Caco-2 (cell line): ENCODE measurements at places on chromosomes 2 and 18. TPM values are rescaled to one million over a fixed set of nuclear protein-coding genes. Genes with fewer than 3 reads are reported as not detected.
A peak's percentile ranks its signal among the peaks of the same experiment; 100 is the strongest.

DNA sequence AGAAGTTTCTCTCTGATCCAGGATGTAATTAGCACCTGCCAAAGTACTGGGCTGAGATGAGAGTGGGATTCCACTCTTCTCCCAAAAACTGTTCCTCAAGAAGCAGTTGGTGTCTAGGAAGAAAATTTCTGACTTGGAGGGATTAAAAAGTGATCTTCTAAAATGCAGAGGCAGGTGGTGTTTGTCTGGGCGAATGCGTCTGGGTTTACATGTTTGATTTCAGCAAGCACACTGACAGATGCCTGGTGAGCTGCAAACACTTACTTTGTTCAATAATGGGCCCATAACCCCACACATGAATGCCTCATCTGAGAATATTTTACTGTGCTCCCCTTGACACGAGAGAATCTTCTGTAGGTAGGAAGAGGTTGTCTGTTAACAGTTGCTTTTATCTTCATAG lies 24.3 kb upstream of the KCNF1 start:
- DNase-seq, result no peak

- DNase-seq, result no peak
Observed at GRCh38 chr2:121887513-121888188, 132.2 kb downstream of the TSN start.

DNA sequence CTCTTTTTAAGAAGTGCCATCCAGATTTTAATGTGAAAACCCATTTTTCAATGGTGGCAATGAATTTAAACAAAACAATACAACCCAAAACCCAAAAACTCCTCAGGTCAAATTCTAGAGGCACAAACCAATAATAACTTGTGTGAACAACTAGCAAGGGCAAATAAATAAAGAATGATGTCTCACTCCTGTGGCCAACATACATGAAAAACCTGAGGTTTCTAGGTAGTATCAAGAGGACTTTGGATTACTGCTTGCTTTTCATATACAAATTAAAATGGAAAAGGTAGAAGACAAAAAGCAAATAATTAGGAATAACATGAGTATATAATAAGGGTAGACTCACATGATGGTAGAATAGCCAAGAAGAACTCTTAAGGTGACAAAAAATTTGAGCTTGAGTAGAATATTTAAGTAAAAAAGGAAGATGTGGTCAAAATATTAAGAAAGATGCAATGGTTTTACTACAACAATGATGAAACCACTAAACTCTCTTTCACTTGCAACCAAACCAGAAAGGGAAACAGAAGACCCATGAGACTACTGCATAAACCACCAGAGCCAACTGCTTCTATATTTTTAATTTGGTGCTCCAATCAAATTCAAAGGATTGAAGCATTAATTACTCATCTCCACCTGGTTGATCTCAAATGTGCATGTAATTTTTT lies 53.5 kb downstream of the DARS1 start:
- DNase-seq, result no peak

- peak; percentile 90 for DNase-seq
Observed at GRCh38 chr18:77088963-77089722, 43.4 kb downstream of the MBP start.

DNA sequence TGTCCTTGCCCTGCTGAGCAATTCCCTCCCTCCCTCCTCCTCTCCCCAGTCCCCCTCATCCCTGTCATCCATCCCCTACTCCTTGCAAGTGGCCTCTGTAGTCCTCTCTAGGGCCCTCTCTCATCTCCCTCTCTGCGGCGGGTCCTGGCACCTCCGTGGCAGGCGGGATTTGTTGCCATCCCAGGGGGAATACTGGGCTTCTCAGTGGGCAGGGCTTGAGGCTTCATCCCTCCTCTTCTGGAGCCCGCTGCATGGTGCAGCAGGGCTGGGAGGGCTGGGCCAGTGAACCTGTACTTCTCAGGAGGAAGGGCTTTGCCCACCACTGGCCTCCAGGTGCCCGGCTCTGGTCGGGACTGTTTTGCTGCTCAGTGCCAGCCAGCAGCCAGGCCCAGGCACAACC lies 216.2 kb downstream of the TFCP2L1 start:
- DNase-seq, result no peak

GRCh38 chr2:150859877-150860276 lies 372.4 kb upstream of the RND3 start:
- DNase-seq, result no peak

DNA sequence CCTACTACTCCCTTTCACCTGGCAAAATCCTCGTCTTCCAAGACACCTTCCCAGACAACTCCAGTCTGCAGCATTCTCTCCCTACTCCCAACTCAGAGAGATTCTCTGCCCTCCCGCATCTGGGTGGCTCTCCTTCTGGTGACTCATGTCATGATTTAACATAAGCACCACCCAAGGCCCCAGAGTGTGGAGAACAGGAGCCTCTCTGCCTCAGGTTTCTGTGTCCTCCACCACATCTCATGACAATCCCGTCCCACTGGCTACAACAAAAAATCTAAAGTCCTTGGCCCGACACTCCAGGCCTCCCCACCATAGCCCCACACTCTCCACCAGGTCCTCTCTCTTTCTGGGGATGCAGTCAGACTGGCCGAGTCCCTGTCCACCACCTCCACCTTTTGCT lies 197.1 kb downstream of the BCL11A start:
- DNase-seq, result no peak

DNA sequence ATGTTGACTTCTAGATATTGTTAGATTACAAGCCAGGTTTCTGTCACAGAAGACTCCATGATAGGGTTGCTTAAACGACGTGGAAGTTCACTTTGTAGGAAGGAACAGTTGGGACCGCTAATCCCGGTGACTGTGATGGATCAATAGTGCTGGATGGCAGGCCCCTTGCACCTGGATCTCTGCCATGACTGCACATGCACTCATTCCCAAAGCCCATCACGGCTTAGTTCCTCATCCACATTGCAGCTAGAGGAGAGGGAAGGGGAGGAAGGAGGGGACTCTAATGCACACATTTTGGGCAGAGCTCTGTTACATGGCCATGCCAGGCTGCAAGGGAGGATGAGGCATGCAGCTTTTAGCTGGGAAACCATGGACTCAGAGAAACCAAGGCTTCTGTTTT lies 773.7 kb upstream of the RAB6C start:
- DNase-seq, result no peak

DNA sequence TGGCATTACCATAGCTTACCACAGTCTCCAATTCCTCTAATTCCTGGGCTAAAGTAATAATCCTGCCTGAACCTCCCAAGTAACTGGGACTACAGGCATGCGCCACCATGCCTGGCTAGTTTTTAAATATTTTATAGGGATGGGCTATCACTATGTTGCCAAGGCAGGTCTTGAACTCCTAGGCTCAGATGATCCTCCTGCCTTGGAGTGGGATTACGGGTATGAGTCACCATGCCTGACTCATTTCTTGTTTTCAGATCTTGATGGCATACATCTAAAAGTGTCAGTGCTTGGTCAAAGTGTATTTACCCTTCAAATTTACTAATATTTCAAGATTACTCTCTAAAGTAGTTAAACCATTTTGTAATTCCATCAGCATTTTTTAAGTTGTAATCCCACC lies 9.4 kb upstream of the SOCS6 start:
- DNase-seq, result no peak

GRCh38 chr2:100107906-100108647 lies 34.3 kb downstream of the AFF3 start:
- DNase-seq, result no peak

GRCh38 chr18:56910967-56911366 lies 235.9 kb upstream of the BOD1L2 start:
- DNase-seq, result no peak

DNA sequence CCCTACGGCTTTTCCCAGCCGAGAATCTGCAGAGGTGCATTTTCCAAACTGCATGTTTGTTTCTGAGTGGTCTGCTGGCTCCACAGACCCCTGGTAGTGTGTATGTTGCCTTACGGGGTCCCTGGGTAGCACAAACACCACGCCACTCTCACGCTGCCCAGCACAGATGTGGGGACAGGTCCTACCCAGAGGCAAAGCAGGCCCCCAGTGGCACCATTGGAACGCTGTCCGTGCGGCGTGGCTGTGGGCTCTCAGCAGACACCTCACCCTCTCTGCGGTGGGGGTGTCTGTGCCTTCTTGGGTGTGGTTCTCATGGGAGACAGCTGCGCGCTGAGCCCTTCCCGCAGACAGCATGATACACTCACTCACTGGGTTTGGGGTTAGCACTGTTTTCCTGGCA lies 137.4 kb downstream of the NFATC1 start:
- DNase-seq, result no peak

DNA sequence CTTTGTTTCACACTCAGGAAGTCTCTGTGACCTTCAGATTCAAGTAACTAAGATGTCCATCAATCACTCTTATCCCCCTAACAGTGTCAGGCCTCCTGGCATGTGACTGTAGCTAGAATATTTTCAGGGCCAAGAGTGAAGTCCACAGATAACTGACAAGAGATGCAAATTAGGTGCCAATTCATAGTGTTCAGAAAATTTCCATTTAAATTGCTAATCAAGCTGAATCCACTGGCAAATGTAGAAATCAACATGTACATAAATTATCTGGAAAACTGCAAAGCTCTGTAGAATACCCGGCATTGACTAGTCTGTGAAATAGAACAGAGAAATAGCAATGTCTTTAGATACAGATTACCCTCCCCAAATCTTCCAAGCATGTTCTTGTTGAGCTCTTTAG lies 38.6 kb upstream of the ARL4C start:
- DNase-seq, result no peak

DNA sequence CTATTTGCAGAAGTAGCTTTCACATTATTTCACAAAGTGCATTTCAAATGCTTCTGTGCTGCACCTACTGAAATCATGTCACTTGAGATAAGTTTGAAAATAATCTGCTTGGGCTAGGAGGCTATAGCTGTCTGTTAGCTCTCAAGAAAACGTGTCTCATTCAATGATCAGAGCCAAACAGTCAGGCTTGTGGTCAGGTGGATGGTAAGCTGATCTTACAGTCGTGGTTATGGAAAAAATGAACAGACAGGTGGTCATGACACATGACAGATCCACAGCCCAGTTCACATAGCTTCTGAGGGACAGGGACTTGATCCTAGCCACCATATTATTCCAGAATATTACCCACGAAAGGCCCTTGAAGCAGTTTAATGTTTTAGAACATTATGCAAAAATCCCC lies 26.5 kb upstream of the RFX8 start:
- DNase-seq, result no peak

MAPRE3 gene
- 4.9 and 5.7 TPM in 2 replicates for total RNA-seq

ARHGEF33 gene
- total RNA-seq, result 0.26 TPM in 1 of 2 replicates, not detected in the other

NYAP2 gene
- total RNA-seq, result 0.07 and 0.11 TPM in 2 replicates

AKAIN1 gene
- total RNA-seq, result not detected in 2 replicates

ARHGAP15 gene
- total RNA-seq, result not detected in 2 replicates

DNAJB2 gene
- total RNA-seq, result 60.6 and 61.2 TPM in 2 replicates

ING5 gene
- total RNA-seq, result 28.6 and 32.2 TPM in 2 replicates

SLC16A14 gene
- total RNA-seq, result 0.19 TPM in 1 of 2 replicates, not detected in the other

ME2 gene
- 15.7 and 16.5 TPM in 2 replicates for total RNA-seq
